ENCODE measurements at places on chromosomes 7 and 10.

DNA sequence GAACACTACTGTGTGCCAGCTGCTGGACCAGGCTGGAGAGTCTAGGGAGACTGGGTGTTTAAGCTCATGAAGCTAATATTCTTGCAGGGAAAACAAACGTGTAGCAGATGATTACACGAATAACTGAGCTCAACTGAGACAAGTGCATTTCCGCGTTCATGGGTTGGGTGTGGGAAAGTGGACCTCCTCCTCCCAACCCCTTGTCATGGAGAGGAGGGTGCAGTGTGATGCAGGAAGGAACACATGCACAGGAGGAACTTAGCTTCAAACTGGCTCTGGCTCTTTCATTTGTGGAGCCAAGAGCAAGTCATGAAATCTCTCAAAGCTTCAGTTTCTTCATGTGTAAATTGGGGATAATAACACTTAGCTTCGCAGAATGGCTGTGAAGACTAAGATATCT lies 204.3 kb downstream of the ARHGAP12 start:
- DNase-seq = no peak

DNA sequence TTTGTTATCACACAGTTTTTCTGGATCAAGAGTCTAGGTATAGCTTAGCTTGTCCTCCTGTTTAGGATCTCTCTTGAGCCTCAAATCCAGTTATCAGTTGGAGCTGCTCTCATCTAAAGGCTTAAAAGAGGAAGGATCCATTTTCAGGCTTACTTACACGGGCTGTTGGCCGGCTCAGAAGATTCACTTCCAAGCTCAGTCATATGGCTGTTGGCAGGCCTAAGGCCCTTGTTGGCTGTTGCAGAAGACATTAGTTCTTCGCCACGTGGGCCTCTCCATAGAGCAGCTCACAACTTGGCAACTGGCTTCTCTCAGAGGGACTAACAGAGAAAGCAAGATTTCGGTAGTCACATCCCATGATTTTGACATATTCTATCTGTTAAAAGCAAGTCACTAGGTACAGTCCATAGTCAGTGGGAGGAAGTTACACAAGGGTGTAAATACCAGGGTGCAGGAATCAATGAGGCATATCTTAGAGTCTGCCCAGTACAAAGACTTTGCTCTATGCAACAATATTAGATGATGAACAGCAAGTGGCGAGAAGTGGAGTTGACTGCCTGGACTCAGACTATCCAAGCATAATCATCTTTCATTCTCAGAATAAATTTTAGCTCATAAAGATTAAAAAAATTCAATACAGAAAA lies 280.1 kb upstream of the MBL2 start:
- no peak for DNase-seq

GRCh38 chr10:33334153-33334804 lies at the start of gene NRP1:
NRP1 (minus strand) TSS chr10:33334667; CDS start chr10:33334382, 285 bp downstream.
- DNase-seq = no peak

- DNase-seq = no peak
Observed at GRCh38 chr7:409339-410281, 110.0 kb downstream of the PDGFA start.

GRCh38 chr10:680146-680545 lies 9.3 kb downstream of the DIP2C start:
- DNase-seq = no peak

- no peak for DNase-seq
Observed at GRCh38 chr10:82680608-82681007, 805.6 kb downstream of the NRG3 start.

GRCh38 chr10:129156406-129156805 lies 310.6 kb upstream of the MGMT start:
- DNase-seq = no peak

DNA sequence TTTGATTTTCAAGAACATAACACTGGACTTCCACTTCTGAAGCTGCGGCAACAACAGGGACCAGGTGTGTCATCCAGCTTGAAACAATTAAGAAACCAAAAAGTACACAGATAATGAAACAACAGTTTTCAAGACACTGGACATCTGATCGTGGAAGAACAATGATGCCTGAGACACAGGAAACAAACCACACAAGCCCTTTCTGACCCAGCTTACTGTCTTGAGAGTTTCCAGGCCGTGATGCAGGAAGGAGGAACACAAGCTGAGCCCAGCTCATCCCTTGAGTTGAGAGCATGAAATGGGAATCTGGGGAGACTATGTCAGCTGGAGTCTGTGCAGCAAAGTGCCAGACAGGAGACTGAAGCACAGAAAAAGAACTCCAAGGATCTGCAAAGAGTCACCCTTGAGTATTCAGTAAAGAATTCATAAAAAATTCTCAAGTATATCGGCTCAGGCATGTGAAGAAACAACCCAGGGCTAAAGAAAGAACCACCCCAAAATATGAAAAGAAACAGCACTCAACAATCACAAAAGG lies 91.6 kb downstream of the RNF32 start:
- no peak for DNase-seq

DNA sequence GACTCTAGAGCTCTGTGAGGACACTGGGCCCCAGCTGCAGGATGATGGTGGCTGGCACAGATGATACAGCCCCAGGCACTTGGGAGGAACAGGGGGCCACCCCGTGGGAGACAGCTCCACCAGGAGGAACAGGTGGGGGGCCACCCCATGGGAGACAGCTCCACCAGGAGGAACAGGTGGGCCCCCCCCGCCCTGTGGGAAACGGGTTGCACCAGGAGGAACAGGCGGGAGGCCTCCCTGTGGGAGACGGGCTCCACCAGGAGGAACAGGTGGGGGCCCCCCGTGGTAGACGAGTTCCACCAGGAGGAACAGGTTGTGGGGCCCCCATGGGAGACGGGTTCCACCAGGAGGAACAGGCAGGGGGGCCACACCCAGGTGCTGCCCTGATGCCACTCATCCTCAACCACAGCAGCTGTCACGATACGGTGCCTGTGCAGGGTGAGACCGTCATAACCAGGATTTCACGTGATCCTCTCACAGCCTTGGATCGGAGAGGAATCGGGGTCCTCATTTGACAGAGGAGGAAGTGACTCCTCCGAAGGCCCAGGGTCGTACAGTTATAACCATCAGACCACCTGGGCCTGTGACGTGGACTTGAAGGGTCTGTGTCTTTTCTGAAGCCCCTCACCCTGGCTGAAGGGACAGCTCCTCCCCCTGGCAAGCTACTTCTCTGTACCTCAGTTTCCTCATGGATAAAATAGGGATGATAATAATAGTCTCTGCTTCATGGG lies 49.2 kb upstream of the NANOS1 start:
- peak; percentile 67 for DNase-seq

GRCh38 chr10:36725581-36726520 lies 399.5 kb upstream of the ANKRD30A start:
- no peak for DNase-seq

DNA sequence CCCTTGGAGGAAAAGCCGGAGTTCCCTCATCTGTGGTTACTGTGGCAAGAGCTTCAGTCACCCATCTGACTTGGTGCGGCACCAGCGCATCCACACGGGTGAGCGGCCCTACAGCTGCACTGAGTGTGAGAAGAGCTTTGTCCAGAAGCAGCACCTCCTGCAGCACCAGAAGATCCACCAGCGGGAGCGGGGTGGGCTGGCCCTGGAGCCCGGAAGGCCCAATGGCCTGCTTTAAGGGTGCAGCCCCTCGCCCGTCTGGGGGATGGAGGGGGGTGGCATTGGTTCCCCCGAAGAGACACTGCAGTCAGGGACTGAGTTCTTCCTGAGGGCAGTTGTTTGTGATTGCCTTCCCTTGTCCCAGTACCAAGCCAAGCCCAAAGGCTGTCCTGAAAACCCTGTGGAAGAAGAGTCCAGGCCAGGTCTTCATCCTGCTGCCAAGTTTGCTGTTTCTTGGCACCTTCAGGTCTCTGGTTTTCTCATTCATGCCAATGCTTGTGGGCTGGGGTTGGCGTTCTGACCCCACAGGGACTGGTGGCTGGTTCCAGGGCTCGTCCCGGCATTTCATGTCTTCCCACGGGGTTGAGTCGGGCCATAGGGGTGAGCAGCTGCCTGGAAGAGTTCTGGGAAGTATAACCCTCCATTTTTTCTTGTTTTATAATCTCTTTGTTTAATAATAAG lies 7.7 kb upstream of the ZNF783 start:
- DNase-seq = no peak

DNA sequence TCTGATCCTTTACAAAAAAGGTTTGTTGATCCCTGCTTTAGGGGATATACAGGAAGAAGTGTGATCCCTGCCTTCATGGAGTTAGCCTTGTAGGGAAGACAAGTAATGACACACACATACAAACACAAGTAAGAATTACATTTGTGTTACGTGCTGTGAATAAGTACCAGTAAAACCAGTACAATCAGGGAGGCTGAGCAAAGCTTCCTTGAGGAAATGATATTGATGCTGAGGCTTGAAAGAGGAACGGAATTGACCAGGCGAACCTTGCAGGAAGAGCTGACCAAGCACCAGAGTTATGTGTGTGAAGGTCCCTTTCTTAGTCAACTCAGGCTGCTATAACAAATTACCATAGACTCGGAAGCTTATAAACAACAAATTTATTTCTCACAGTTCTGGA lies 83.6 kb upstream of the CACUL1 start:
- no peak for DNase-seq

DNA sequence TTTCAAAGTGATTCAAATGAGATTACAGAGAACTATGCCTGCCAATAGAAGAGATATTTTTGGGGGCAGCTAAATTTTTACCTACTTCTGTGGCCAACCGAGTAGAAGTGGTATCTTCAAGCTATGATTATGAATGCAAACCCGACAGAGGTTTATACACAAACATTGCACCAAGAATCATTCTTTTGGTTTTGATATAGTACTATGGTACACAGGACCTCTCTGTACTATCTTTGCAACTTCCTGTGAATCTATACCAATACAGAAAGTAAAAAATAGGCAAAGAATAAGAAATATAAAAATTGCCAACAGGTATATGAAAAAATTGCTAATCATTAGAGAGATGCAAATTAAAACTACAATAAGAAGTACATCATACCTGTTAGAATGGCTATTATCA lies 103.2 kb upstream of the VIPR2 start:
- no peak for DNase-seq
